Central memory CD4-positive, alpha-beta T cell (primary cell): ENCODE measurements at places on chromosomes 12 and 14.

- no peak for DNase-seq
Observed at GRCh38 chr12:108211157-108211556, 82.1 kb downstream of the WSCD2 start.

- DNase-seq: no peak
Observed at GRCh38 chr14:74853581-74853980, 22.4 kb downstream of the PROX2 start.

- no peak for DNase-seq
Observed at GRCh38 chr14:87896393-87897380, 96.3 kb downstream of the GALC start.

DNA sequence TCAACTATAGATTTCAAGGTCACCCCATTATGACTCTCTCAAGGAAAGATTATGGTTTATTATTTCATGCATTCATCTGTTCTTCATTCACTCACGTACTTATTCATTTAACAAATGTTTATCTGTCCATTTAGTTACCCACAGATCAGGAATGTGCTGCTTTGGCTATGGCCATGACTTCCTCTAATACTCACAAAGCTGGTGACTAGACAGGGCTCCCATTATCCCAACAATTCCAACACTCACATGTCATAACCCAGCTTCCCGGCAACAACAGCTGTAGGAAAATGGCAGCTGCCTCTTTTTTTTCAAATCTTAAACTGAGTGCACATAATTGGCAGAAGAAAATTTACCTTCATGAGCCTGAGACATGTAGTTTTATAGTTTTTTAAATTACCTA, 190.8 kb upstream of the CCDC196 start:
- DNase-seq: no peak

GRCh38 chr12:62917926-62918325, 17.0 kb downstream of the PPM1H start:
- DNase-seq: no peak
